ENCODE measurements at places on chromosomes 2 and 18.

GRCh38 chr2:48713647-48714046 lies 41.9 kb downstream of the LHCGR start:
- no peak for DNase-seq

GRCh38 chr2:29047083-29047845 lies 27.1 kb downstream of the PCARE start:
- DNase-seq: no peak

DNA sequence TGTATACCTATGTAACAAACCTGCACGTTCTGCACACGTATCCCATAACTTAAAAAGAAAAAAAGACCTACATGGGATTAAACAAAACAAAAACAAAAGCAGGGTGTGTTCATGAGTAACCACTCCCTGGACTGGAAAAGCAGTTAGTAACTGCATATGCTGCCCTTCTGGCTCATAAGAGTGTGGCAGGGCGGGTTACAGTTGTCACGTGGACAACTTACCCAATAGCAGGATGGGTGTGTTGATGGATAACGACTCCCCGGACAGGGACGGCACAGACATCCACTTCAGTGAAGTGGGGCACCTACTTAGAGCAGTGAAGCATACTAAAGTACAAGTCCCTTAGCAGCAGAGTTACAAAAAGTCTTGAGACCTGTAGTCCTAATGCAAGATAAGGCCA lies 136.7 kb downstream of the CCBE1 start:
- DNase-seq: no peak

- no peak for DNase-seq
These were observed 86.2 kb upstream of the ZNF516 start for GRCh38 chr18:76581261-76581660.

DNA sequence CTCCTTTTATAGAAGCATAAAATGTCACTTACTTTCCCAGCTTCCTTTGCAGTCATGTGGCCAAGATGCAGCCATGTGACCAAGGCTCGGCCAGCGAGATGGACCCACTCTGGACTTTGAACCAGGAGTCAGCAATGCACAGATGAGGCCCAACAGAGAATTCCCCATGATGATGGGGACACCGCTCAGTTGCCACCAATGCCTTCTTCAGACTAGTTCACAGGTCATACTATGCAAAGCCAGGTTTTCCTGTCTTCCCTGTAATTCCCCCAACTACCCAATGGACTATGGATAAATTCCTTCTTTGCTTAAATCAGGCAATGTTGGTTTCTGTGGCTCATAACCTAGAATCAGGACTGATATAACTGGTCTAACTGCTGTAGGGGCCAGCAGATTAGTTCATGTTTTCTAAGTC lies 22.5 kb upstream of the REL start:
- no peak for DNase-seq

- DNase-seq: no peak
These were observed 38.6 kb downstream of the FEZ2 start for GRCh38 chr2:36559221-36559942.

GRCh38 chr2:204720874-204721273 lies 175.6 kb downstream of the PARD3B start:
- no peak for DNase-seq

GRCh38 chr2:125837611-125838010 lies 818.3 kb upstream of the GYPC start:
- no peak for DNase-seq

- DNase-seq: no peak
These were observed 12.3 kb upstream of the TTR start for GRCh38 chr18:31579375-31579774.

GRCh38 chr18:13096719-13097118 lies 105.6 kb downstream of the CEP192 start:
- DNase-seq: no peak

DNA sequence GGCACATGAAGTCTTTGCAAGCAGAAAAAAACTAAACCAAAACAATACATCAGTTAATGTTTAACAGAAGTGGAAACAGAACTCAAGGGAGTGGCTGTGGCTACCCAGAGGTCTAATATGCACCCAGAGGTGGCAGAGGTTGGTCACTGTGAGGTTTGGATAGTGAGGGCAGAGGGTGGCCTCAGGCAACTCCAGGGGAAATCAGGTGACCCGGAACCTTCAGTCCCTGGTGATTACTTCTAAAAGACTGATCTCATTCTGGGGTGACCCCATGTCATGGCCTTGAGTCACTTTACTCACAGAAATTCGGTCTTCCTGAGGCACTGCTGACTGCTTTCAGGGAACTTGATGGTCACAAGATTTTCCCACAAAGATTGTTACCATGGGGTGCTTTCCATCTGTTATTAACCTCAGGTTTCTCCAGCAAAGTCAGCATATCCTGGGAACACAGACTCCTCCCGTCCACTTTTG lies 99.4 kb downstream of the TMEM17 start:
- DNase-seq: no peak

DNA sequence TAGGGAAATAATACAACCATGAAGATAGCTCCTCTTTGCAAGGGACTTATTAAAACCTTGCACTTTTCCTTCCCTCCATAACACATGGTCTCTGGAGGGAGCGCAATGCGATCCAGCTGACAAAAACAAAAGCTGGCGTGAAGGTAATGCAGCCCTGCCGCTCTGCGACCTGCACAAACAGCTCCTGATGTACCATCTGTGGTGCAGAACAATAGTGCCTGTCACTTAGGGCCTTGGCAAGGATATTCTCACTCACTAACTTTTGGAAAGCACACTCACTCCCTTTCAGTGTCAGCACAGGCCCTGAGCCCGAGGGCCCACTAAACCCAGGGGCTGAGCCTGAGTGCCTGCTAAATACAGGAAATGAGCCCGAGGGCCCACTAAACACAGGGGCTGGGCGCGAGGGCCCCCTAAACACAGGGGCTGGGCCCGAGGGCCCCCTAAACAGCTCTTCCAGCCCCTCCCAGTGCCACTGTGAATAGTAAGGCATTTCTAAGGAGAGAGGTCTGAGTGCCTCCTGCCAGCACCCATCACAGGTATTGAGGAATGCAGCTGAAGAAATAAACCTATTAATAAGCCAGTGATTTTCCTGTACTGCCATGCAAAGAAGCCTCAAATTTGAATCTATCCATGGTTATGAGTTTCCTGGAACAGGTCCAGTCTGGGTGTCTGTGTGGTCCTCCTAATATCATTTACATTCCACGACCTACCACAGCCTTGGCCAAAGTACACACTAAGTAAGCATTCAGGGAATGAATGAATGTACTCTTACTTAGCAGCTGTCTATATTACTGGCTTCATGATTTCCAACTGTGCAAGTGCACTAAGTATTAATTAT lies 9.3 kb downstream of the L3MBTL4 start:
- peak; percentile 19 for DNase-seq

DNA sequence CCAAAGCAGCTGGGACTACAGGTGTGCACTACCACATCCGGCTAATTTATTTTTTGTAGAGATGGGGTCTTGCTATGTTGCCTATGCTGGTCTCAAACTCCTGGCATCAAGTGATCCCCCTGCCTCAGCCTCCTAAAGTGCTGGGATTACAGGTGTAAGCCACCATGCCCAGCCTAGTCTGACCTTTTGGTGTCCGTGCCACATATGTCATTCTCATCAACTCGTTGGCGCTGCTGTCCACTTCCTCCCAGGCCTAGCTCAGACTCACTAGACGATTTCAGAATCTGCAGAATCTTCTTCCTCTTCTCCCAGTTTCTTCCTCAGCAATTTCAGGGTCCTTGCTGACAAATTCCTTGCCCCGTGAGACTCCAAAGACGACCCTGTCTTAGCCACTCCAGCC lies 39.8 kb upstream of the DNMT3A start:
- no peak for DNase-seq

GRCh38 chr2:179344280-179344964 lies 79.8 kb upstream of the SESTD1 start:
- DNase-seq: no peak

GRCh38 chr2:198100346-198100745 lies 296.0 kb downstream of the PLCL1 start:
- no peak for DNase-seq

- DNase-seq: no peak
These were observed 164.8 kb upstream of the DOCK10 start for GRCh38 chr2:225207043-225207442.

DNA sequence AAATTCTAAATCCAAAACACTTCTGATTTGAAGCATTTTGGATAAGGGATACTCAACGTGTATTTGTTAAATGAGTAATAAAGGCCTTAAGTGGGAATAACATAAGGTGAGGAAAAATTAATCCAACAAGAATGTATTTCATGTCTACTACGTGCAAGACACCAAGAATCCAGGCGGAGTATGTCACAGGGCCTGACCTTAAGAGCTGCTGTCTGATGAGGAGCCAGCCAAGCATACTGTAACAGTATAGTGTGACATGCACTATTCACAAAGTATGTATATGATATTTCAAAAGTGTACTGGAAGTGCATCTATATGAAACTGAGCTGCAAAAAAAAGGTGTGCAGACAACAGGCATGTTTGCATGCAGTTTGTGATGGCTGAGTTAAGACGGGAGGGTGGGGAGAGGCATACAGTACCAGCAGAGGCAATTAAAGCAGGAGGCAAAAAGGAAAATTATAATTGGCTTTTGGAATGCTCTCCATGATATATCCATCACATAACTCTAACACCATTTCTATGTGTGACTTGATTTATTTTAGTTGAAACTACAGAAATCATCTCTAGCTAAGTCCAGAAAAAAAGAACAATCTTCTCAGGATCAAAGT lies 18.2 kb downstream of the IWS1 start:
- DNase-seq: no peak

- DNase-seq: no peak
These were observed 131.4 kb downstream of the CLIP4 start for GRCh38 chr2:29246383-29247300.

GRCh38 chr2:181991171-181991885 lies 5.7 kb downstream of the PPP1R1C start:
- no peak for DNase-seq

GRCh38 chr18:47274961-47275360 lies 23.5 kb upstream of the SKOR2 start:
- DNase-seq: no peak

- DNase-seq: no peak
These were observed 22.0 kb downstream of the RELCH start for GRCh38 chr18:62209046-62209445.

DNA sequence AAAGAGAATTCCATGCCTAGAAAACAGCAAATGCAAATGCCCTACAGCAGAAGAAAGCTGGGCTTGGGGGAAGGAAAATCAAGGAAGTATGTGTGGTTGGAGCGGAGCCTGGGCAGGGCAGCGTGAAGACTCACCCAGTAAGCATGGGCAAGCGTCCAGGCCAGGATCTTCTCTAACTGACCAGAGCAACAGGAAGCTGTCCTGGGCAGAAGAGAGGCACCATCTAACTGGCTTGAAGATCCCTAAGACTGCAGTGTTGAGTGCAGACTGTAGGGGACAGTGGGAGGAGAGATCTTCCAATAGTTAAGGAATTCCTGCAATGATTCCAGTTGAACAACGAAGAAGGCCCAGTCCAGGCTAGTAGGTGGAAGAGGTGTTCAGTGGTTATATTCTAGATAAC lies 57.9 kb downstream of the NXPH2 start:
- DNase-seq: no peak

DNA sequence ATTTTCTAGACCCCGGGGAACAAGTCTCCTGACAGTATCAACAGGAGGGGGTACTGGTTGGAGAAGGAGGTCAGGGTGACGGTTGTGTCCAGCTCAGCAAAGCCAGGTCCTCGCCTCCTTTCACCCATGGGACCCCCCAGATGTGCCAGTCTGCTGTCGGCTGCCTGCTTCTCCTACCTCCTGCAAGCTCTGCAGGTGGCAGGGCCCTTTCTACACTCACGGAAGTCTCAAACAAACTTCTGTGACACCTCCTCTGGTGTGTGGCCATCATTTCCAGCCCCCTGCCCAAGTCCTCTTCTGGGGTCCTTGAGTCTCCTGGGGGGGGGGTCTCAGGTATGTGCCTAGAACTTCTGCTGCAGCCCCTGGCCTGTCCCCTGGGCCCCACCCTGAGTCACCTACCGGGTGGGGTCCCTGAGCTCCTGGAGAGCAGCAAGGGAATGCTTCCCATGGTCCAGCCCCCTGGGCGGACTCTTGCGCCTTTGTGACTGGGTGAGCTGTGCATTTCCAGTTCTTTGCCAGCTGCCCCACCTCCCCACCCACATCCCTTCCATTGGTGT lies 12.8 kb downstream of the SH3RF3 start:
- no peak for DNase-seq
